ENCODE measurements at places on chromosomes 6 and 20.
A peak's percentile ranks its signal among the peaks of the same experiment; 100 is the strongest.

GRCh38 chr6:107786709-107787588 is 37.2 kb downstream of the SCML4 start:
- no peak for DNase-seq

- no peak for DNase-seq
Observed at GRCh38 chr20:54984104-54984448, 508.7 kb downstream of the DOK5 start.

DNA sequence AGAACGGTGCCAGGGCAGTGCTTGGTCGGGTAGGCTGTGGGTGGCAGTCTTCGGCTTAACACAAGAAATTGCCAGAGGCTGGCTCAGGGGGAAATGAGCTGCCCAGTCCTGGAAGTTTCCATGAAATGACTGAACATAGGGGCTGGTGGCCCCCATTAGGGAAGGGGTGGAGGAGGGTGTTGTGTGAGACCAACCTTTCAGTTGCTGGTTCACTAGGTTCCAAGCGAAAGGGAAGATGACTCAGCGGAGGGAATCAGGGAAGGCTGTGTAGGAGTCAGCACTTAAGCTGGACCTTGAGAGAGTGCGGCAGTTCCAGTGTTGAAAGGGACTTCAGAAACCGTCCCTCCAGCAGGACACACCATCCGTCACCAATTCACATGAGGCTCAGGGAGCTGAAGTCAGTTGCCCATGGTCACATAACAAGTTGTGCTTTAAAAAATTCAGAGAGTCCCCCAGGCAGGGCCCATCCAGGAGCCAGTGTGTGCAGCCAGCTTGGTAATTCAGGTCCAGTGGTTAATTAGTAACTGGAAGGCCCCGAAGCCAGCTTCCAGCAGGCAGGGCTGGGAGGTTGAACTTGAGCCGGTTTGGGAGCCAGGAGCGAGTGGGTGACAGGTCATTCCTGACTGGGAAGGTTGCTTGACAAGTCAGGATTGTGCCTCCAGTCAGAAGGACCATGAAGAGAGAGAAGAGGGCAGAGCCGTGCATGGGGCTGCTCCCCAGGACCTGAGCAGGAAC is at the start of gene SGK2:
SGK2 (plus strand) TSS at position 616 of the 735 bp plus-strand sequence. CDS start 7,469 bp downstream, outside the sequence.
- peak; percentile 16 for DNase-seq

DNA sequence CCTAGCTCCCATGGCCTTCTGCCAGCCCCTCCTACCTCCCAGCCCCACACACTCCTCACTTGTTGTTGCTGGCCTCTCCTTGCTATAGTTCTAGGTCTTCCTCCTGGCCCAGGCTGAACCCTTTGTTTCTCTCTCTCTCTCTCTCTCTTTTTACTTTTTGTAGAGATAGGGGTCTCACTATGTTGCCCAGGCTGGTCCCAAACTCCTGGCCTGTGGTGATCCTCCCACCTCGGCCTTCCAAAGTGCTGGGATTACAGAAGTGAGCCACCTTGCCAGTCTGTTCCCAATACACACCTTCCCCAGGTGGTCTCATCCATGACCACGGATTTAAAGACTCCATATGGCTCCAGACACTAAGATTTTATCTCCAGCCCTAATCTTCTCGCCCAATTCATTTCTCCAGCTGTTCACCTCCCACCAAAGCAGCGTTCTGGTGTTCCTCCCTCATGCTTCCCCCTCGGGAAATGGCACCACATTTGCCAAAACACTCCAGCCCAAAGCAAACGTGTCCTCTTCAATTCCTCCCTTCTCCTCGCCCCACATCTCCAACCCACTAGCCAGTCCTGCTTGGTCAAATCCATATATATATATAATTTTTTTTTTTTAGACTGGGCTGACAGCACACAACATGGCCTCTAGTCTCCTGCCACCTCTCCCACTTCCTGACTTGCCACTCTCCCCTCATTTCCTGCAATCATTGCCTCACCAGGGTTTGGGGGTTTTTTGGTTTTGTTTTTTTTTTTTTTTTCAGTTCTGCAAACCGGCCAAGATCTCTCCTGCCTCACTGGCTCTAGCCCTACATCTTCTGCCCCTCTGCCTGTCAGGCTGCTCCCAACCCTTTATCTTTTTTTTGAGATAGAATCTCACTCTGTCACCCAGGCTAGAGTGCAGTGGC is 104.4 kb downstream of the NCR2 start:
- no peak for DNase-seq

GRCh38 chr6:53898026-53898795 is 103.4 kb downstream of the LRRC1 start:
- DNase-seq: peak; percentile 41

GRCh38 chr6:143964674-143965081 is 43.4 kb downstream of the PLAGL1 start:
- no peak for DNase-seq

DNA sequence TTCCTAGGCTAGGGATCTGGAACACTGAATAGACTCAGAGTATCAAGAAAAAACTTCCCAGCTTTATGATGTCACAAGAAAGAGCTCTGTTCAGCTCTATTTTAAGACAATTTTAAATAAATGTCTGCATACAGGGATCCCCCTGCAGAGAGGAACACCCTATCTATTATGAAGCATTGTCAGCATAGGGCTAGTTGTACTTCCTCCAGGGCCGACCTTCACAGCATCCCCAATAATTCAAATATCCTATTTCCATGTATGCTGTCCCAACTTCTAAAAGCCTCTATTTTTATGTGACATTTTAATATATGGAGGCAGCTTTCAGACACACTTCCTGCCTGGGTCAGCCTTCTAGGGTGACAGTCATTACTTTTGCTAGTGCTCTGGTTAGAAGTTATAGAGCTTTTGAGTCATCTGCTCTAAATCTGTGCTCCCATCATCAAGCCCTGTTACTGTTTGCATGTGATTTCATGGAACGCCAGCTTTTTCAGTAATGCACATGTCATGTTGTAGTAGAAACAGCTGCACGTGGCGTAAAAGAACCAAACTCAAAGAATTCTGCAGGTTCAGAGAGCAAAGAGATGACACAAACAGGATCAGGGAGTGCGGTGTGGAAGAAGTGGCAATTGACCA is 189.2 kb downstream of the ADGB start:
- peak; percentile 38 for DNase-seq

DNA sequence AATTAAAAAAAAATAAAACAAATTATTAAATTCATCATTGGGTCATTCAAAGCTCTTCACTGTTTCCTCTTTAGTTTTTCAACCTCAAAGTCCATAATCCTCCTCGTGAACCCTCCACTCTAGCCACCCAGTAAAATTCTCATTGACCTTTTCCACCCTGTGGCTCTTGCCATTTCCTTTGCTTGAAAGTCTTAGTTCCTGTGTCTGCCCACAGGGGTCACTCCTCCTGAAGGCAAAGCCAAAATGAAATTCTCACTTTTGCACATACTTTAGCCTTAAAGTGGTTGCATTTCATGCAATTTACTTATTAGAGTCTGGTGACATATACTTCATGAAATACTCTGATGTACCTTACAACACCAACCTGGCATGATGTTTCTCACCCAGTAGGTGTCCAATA is 263.7 kb downstream of the BMP2 start:
- DNase-seq: no peak

DNA sequence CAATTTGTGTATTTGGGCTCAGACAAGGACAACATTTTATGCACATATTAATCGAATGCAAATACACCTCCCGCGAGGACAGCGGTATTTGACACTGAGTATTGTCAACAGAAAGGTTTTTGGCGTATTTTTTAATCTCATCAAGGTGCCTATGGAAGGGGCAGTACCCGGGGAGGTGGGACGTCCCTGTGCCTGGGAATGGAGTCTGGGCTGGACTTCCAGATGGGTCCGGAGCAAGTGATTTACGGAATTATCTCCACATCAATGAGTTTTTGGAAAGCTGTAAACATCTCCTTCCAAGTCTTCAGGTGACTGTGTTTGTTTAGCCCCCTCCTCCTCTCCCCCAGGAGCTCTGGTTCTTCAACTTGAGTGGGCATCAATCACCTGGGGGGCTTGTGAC is 39.8 kb downstream of the PRR18 start:
- no peak for DNase-seq

DNA sequence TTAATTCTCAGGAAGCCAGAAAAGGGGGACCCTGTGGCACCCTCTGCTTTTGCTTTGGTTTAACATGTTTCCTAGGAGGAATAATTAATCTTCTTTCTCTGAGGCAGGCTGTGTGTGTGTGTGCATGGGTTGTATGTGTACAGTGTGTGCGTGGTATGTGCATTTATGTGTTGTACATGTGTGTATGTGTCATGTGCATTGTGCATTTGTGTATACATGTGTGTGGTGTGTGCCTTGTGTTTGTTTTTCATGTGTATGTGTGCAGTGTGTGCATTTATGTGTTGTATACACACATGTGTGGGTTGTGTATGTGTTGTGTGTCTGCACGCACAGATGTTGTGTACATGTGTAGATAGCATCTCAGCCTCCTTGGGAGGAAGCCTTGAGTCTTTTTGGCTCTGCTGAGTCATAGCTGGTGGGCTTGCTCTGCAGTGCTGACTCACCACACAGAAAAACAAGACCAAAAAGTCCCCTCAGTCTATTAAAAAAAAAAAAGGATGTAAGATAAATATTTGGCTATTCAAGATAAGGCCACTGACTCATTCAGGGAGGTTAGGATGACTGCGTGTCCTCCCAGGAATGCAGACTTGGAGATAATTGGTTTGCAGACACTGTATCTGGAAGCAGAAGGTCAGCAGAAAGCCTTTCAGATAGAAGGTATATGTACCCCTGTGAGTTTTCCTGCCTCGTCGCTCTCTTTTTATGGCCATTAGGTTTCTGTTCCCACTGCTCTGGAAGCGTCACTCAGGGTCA is 58.6 kb downstream of the SYNJ2 start:
- peak; percentile 99 for DNase-seq

- peak; percentile 62 for DNase-seq
Observed at GRCh38 chr6:3383525-3383924, 73.3 kb downstream of the SLC22A23 start.

- DNase-seq: no peak
Observed at GRCh38 chr20:11755071-11755841, 162.4 kb upstream of the BTBD3 start.

- no peak for DNase-seq
Observed at GRCh38 chr20:54291339-54292010, 83.6 kb downstream of the PFDN4 start.

DNA sequence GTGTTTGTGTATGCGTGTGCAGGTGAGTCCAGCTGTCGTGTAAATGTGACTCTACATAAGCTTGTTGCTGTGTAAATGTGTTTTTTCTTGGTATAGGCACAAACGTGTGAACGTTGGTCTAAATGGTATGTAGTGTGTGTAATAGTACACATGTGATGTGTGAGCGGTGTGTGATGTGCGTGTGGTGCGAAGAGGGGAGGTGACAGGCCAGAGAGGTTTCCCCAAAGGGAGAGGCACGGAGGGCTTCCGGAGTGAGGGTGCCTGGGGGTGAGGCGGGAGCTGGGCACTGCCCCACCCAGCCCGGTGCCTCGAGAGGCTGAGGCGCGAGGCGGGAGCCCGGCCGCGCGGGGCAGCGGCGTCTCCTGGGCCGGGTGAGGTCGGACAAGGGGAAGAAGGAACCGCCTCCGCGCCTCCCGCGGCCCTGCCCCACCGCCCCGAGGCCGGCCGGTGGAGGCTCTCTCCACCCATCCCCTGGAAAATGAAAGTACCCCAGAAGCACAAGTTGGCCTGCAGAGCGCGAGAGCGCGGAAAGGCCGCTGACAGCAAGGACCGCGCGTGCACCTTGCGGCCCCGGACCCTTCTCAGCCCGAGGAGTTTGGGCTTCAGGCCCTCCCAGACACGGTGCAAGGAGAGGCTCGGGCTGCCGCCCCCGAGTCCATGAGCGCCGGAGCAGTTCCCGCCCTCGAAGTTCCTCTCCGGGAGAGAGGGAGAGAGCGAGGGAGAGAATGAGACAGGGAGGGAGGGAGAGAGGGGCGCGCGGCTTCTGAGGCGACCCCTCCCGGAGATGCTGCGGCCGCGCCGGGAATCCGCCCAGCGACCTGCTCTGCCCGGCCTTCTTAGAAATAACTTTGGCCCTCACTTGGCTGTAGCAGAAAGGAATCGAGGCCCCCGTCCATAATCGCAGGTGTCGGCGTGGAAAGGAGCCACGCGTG is 43.2 kb upstream of the OSTM1 start:
- DNase-seq: no peak

GRCh38 chr20:41632896-41633295 is 14.7 kb upstream of the CHD6 start:
- DNase-seq: peak; percentile 90

- peak; percentile 45 for DNase-seq
Observed at GRCh38 chr20:7693761-7694160, 246.5 kb downstream of the HAO1 start.

DNA sequence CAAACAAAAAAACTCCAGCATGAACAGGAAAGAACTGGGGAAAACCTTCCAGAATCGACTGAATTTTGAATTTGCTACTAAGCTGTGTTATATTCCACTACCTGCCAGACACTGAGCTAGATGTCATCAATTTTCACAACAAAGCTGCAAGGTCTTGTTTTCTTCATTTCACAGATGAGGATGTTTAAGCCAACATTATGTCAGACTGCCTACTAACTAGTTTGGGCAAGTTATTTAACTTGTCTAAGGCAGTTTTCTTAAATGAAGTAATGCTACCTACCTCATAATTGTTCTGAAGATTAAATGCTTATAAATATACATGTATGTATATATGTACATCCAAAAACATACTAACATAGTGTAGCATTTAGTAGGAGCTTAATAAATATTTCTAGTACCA is 144.4 kb downstream of the MMS22L start:
- DNase-seq: no peak

DNA sequence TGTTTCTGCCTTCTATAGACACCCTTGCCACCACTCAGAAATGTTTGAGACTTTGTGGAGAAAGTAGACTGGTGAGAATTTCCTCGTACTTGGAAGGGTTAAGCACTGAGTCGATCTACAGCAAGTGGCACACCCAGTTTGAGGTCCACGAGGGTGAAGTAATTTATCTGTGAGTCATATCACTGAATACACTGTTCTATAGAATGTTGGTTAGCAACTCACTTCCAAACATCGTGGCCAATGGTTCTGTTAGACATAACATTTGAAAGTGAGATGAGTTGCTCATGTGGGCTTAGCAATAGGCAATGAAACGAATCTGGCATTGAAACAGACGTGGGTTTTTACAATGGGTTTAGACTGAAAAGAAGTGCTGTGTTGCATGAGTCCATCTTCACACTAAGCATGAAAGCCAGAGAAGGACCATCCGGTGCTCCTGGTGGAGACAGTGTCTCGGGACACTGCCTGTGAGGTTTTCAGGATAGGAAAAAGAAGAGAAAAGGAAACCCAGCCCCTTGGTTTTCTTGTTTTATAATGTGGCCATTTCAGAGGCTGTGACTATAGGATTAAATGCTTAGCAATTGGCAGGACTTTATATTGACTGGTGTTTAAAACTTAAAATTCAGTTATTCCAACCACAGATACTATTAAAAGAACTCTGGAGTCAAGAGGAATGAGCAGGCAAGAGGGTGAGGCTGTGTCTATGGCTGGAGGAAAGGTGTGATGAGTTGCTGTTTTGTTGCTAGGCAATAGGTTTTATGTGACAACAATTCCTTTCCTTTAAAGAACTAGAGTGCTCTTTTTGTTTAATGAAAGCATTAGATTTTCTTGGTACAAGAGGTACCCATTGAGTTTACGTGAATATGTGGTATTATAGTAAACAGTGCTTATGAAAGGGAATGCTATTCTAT is 31.0 kb upstream of the EZR start:
- DNase-seq: peak; percentile 97

DNA sequence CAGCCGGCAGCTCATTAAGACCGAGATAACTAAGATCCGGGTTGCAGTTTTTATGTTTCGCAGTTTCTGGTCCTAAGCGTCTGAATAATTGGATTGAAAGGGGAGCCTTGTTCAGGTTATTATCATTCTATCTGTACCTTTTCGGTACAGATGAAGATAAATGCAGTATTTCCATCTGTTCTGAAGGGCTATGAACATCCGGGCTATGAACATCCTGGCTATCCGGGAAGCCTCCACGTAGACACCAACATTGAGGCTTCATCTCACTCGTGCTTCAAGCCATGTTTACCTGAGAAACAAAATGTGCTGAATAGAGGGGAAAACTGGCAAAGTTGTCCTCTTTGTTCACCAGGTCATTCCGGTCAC is 399 bp upstream of the REPS1 start:
- DNase-seq: no peak

All from fibroblast of skin of right biceps (primary cell).